Muscle of leg (tissue), 16 donors: ENCODE measurements at places on chromosomes 1 and 21. TPM values are rescaled to one million over a fixed set of nuclear protein-coding genes. Genes with fewer than 3 reads are reported as not detected.

DNA sequence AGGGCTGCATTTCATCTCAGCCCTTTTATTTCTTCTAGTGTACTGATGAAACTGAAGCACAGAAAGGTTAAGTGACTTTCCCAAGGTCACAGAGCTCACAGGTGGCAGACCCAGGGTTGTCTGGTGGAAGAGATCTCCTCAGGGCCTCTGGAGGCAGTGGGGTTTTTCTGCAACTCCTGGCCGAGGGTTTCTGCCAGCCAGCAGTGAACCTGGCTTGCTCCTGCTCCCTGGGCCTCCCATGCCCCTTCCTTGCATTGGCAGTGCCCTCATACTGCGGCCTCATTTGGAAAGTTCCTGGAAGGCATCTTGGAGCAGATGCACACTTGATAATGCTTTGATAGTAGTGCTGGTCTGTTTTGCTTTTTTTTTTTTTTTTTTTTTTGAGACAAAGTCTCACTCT, 7.7 kb downstream of the GALNT2 start:
- DNase-seq: no peak

Gene STIL
- 5.4 TPM for polyA plus RNA-seq

DNA sequence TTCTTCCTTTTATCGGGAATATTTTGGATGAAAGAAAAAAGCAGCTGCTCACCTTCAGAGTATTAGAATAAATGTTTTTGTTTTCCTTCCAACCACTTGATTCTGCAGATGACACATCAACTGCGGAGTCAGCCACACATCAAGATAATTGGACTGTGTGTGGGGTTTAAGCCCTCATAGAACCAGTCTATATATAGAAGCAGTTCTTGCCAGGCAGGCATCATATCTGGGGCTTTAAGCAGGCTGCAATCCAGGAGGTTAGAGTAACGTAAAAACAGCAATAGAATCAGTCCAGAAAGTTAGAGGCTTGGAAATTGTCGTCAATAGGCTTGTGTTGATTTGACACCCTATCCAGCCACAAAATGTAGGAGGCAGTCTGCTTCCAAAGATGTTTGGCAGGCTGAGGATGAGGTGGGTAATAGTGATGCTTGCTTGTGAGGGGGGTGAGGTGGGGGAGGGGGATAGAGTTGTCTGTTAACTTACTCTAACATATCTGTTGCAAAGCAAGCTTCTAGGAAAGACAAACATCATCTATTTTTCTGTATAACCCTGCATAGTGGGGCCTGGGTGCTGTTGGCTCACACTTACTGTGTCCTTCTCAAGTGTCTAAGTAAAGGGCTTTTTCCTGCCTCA, 64.8 kb downstream of the PEX14 start:
- DNase-seq: no peak

Gene ATP1A4
- 1.7 TPM for polyA plus RNA-seq

DNA sequence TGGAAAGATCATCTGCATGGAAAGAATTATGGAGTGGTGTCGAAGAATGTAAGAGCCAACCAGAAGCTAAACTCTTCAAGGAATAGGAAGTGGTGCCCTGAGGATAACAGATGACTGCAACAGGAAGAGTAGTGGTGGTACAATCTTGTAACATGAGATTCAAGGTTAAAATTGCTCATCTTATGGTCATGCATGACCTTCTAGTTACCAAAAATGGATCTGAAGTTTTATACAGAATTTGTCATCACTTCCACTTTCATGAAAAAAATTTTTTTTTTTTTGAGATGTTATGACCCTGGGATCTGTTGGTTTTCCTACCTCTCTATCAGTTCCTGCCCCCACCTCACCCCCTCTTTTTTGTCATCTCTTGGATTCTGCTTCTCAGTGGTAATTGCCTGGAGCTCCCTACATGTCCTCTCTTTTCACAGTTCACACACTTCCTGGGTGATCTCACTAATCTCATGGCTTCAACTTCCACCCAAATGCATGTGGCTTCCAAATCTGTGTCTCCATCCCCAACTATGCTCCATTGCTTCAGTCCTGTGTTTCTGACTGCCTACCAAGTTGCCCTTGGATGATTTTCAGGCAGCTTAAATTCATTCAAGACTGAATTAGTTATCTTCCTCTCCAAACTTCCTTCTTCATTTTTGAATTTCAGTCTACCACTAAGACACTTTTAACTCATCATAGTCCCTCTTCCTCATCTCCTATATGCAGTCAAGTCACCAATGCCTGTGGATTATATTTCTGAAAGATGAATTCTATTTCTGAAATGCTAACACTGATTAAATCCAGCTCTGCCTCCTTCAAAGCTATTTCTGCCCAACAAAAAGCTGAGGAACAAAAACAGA, 48.4 kb downstream of the SLAMF6 start:
- no peak for DNase-seq

DNA sequence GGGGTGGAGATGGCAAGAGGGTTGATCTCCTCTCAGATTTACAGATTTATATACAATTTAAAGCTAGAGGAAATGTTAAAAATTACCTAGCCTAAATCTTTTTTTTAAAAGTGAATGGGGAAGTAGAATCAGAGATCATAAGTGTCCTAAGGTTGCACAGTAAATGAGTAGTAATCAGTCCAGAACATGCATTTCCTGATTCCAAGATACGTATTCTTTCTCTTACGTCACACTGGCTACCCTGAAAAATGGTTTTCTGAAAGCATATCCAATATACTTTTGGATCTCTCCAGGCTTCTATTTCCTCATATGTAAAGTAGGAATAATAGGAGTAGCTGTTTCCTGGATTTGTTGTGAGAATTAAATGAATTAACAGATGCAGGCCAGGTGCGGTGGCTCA, 11.7 kb downstream of the GADD45A start:
- DNase-seq: no peak

DNA sequence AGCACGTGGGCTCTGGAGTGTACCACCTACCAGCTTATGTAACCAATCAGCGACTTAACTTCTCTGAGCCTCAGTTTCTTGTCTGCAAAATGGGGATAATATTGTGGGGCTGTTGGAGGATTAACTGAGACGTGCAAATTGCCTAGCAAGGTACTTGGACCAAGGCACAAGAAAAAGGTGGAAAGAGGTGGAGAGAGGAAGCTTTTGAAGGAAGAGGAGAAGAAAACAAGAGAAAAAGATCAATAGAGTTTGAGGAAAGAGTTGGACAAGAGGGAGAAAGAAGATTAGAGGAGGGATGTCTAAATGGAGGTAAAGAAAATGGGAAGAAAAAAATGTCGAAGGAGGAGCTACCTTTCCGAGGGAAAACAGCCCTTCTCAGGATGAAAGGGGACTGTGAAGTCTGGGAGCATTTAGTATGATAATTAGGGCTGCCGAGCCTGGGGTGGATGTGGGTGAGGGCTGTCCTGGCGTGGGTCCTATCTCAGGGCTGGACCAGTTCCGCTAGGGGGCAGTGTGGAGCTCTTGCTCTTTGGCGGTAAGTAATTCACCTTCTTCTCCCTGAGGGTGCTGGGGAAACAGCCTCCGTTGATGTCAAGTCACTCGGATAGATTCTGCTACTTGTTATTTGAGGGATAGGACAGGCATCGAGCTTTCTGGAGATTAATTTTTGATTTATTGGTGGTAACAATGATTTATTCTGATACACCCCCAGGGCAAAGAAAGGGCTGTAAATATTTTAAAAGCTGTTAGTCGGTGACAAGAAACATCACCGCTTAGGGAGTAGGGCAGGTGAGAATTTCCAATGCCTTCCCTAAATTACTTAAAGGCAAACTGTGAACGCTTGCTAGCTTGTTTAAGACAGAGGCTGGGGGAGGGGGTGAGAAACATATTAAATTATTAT, 79.0 kb upstream of the NFASC start:
- DNase-seq: peak; percentile 20

Gene SERPINC1
- 0.20 TPM for polyA plus RNA-seq

Gene PTAFR
- polyA plus RNA-seq: 2.3 TPM

DNA sequence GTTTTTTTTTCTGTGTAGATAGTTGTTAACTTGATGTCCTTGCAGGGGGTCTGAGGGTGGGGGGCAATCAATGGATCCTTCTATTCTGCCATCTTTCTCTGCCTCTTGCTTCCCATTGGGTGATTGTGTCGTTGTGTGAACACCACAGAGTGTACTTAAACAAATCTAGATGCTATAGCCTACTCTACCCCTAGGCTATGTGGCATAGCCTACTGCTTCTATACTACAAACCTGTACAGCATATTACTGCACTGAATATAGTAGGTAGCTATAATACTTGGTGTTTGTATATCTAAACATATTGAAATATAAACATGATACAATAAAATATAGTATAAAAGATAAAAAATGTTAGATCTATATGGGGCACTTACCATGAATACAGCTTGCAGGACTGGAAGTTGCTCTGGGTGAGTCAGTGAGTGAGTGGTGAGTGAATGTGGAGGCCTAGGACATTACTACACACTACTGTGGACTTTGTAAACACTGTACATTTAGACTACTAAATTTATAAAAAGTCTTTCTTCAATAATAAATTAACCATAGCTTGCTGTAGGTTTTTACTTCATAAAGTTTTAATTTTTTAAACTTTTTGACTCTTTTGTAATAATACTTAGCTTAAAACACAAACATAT, 105.4 kb downstream of the CENPF start:
- DNase-seq: no peak

DNA sequence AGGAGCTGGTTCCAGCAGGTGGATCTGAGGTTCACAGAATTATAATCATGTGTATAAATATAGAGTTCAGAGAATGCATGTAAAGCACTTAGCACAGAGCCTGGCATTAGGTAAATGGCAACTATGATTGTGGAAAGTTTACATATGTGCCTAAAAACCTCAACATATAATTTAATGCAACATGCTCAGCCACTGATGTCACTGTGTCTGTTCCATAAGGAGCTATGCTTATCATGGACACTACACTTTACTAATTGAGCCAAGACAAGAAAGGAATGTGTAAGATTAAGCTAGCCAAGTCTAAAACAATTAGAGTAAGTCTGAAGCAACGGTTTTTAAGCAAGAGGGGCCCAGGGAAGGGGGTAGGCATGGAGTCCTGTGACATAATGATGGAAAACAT, 61.5 kb downstream of the GNG12 start:
- DNase-seq: peak; percentile 62

GRCh38 chr1:38740487-38740886, 119.1 kb downstream of the RRAGC start:
- peak; percentile 28 for DNase-seq
